ENCODE measurements at places on chromosomes 3 and 15. TPM values are rescaled to one million over a fixed set of nuclear protein-coding genes. Genes with fewer than 3 reads are reported as not detected.

The OSTN gene
- total RNA-seq, result not detected

DNA sequence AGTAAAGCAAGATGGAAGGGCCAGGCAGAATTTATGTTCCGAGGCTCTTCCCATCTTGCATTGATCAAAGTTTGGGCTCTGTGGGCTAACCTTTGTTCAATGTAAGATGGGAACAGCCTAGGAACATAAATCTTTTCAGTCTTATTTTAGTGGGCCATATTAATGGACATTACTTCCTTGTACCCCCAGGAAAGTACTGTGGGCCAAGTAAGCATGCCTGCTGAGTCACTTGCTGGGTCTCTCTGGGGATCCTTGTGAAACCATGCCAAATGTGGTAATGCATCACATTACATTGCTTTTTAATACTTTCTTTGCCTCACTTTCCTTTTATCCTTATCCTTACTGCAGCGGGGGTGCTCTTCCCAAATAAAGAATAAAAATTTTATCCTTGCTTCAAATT is 349.5 kb upstream of the POU1F1 start:
- no peak for DNase-seq

The TLR9 gene
- 0.26 TPM for total RNA-seq

GRCh38 chr3:42758126-42758525 is 14.9 kb downstream of the CCDC13 start:
- no peak for DNase-seq

The SLC6A11 gene
- 4.1 TPM for total RNA-seq

- no peak for DNase-seq
Observed at GRCh38 chr15:101266034-101266433, 11.3 kb downstream of the SELENOS start.

DNA sequence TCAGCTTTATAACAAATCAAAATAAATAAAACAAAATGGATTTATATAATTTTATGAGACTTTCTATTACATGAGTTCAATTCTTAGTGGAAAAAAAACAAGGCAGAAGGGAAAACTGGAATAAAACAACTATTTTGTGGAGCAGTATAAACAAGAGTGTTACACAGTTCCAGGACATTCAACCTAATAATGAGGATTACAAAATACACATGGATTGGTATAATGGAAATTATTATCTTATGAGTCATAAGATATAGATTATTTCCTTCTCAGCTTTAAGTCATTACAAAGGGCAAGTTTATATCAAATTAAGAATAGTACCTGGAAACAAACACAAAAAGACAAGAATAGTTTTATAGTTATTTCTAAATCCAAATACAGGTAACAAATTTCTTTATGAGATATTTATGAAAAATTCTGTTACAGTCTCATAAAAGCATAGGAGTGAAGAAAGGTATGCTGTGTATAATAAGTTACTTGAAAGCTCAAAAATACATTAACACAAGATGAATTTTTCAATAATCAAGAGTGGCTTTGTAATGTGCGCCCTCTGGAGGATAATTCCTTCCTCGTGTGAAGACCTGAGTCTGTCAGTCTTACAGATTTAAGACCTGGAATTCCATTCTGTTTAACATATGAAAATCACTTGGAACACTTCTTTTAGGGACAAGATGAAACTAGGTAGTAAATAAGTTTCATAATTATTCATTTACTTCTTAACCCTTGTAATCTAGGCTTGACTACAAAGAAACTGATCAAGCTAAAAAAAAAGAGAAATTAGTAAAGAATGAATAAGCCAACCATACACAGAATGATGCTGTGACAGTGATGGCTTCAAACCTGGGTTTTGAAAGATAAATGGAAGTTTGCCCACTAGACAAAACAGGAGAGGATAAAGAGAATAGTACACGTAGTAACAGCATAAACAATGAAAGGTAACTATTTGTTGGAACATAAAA is 9.5 kb downstream of the COPS2 start:
- no peak for DNase-seq

DNA sequence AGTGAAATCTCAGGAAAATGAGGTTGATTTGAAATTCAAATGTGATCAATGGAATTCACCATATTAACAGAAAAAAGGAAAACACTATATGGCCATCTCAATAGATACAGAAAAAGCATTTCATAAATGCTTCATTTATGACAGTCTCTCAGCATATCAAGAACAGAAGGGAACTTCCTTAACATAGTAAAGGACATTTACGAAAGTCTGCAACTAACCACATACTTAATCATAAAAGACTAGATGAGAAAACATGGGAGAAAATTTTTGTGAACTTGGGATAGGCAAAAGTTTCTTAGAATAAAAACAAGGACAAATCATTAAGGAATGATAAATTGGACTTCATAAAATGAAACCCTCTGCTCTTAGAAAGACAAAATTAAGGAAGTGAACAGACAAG is 24.7 kb upstream of the TIPARP start:
- no peak for DNase-seq

DNA sequence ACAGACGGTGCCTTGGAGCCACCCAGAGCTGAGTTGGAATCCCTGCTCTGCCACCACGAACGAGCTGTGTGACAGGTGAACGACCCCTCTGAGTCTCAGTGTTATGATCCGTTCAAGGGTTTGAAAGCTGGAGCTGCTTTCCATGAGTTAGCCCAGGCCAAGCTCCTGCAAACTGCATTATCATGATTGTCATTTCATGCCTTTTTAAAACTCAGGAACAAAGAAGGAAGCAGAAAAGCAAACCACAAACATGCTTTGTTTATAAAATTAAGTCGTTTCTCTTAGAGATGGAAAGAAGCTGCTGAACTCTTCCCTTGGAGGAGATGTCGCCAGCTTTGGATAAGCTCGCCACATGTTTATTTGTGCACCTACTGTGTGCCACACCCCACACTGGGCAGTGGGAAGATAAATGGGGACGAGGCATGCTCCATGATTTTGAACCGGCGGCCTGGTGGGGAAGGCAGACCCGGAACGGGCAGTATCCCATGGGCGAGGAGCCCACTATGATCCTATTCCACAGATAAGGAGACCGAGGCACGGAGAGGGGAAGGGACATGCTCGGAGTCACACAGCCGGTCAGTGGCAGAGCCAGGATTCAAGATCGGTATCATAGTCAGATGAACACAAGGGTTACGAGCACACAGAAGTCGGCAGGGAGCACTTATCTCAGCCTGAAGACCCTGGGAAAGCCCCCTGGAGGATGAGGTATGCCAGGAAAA is 15.9 kb downstream of the HRH1 start:
- DNase-seq, result no peak

- DNase-seq, result no peak
Observed at GRCh38 chr3:104281713-104282112, 1085.0 kb upstream of the ALCAM start.

The SPTSSB gene
- total RNA-seq, result 242 TPM

The IL17RC gene
- total RNA-seq, result 34.0 TPM

The MAP6D1 gene
- 2.1 TPM for total RNA-seq

DNA sequence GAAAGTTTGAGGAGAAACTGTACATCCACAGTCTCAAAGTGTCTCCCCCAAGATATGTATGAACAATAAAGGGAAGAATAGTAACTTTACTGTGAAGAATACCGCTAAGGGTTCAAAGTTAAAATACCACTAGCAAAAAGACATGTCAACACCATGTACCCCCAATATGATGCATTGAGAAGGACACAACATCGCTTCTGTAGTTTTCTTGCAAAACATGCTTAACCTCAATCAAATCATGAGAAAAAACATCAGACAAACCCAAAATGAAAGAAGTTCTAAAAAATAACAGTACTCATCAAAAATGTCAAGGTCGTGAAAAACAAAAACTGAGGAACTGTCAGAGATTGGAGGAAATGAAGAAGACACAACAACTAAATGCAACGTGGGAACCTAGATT is 3.6 kb downstream of the HERC1 start:
- DNase-seq, result no peak

DNA sequence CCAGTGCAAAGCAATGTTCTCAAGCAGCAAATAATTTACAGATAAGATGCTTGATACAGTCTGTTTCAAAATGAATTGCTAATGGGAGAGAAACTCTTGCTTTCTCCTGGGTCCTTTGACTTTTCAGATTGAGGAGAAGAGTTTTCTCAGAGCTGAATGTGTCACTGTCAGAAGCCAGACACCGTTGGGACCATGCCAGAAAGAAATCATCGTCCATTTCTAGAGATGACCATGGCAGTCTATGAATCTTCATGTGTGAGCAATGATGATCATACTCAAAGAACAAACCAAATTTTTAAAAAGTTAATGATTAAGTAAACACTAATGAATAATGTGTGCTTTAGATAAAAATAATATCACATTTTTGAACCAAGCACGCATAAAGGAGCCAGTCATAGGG is 77.6 kb downstream of the ZNF385D start:
- no peak for DNase-seq

The PLEKHO2 gene
- total RNA-seq, result 33.3 TPM

DNA sequence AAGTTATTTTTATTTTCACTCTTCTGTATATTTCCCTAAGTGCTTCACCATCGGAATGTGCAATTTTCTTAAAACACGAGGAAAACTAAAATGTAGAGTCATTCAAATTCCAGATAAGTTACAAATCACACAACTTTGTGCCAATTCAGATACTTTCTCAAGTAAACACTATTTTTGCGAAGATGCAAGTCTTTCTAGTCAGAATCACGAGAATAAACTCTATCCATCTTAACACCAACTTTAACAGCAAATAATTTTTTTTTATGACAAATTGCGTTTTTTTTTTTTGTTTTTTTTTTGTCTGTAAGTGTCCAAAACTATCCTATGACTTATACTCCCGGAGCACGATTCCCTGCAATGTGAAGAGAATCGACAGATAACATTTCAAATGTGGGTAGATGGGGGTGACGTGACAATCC is 1.3 kb downstream of the STAG1 start:
- no peak for DNase-seq

DNA sequence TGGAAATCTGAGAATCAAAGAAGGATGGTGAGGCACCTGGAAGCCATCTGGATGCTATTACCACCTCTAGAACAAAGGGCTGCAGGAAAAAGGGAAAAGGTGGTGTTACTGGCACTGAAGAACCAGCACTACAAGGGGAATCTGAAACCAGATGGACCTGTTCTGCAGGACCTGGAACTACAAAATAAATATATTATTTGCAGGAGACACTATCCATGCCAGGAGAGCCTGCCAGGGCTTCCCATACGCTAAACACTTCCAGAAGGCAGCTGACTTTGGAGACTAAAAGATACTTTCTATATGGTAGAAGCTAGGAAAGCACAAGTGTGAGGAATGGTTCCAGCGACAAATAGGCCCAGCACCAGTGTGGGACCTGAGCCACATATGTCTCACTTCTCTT is 83.4 kb upstream of the POU1F1 start:
- DNase-seq, result peak; percentile 63

DNA sequence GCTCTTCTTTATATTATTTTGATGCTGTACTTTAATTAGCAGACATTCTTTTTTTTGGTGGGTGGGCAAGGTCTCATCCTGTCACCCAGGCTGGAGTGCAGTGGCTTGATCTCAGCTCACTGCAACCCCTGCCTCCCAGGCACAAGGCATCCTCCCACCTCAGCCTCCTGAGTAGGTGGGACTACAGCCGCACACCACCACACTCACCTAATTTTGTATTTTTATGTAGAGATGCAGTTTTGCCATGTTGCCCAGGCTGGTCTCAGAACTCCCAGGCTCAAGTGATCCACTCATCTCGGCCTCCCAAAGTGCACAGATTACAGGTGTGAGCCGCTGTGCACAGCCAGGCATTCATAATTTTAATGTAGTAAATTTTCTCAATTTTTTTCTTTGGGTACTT is 608.1 kb downstream of the ZNF385D start:
- no peak for DNase-seq
